Suppressor macrophage treated with lipopolysaccharide for 4 hours (primary cell): ENCODE measurements at places on chromosomes 11 and 22.

GRCh38 chr11:93131709-93132108 lies 66.1 kb downstream of the SLC36A4 start:
- DNase-seq, result peak; percentile 13

DNA sequence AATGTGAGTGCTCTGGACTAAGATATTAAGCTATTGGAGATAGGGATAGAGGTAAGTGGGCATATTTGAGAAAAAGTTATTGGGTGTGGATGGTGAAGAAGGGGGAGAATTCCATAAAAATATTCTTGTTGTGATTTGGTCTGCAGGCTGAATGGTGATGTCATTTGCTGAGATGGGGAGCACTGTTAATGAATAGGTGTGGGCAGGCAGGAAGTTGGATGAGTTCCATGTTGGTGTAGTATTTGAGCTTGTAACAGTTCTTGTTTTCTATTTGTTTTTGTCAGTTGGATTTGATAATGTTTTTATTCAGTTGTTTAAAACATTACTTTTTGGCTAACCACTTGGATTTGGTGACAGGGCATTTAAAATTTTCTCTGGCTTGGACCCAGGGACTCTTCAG lies 168.8 kb downstream of the C11orf87 start:
- no peak for DNase-seq

- DNase-seq, result peak; percentile 53
Observed at GRCh38 chr11:117097389-117098268, 599 bp downstream of the SIK3 start.

- DNase-seq, result no peak
Observed at GRCh38 chr22:37697538-37697835, 639 bp downstream of the TRIOBP start.

DNA sequence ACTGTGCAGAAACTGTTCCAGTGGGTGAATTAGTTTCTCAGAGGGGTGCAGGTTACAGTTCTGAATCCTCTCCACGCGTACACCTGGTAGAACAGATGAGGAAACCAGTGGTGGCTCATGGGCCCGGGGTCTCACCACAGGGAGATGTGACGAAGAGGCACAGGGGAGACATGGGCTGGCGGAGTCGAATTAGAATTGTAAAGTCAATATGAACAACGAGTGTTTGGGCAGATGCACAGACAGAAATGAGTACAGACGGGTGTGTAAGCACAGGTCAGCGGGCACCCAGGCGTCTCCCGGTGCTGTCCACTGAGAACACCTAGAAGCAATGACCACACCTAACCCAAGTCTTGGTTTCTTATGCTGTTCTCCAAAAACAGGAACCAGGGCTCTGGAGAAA lies 41.8 kb downstream of the GNB1L start:
- no peak for DNase-seq

- no peak for DNase-seq
Observed at GRCh38 chr11:80944758-80945157, 1503.9 kb upstream of the TENM4 start.

DNA sequence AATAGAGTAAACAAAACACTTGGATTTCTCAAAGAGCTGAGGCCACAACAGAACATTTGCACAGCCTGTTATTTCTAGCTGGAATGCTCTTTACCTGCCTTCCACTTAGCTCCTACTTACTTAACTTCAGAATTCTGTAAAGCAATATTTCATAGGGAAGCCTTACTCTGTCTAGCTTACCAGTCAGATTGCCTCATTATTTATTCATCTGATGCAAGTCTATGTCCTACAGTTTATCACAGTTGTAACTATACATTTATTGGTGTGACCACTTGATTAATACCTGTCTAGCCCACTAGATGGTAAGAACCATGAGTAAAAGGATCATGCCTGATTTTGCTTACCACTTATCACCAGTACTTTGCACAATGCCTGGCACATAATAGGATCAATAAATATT lies 56.1 kb upstream of the ME3 start:
- no peak for DNase-seq

- DNase-seq, result no peak
Observed at GRCh38 chr11:125078516-125079140, 15.5 kb downstream of the SLC37A2 start.

DNA sequence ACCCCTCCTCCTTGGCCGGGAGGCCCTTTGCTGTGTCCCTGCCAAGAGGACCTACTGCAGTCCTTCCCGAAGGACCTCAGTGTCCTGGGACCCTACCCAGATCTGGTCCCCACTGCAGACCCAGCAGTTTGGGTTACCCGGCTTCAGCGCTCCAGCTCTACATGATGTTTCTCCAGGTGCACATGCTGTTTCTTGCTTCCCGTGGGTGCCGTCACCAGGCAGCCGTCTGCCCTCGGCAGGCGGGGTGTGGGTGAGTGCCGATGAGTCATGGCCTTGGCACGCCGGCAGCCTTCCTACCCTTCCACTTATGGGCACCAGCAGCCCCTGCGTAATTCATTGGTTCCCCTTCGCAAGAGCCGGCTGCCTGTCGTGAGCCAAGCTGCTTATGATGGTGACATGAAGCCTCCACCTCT lies 101.8 kb downstream of the BCR start:
- no peak for DNase-seq

- no peak for DNase-seq
Observed at GRCh38 chr11:34910817-34911216, 5.4 kb downstream of the APIP start.

- DNase-seq, result peak; percentile 49
Observed at GRCh38 chr22:19178065-19178656, 375 bp downstream of the SLC25A1 start.

- DNase-seq, result no peak
Observed at GRCh38 chr22:50261615-50262459, at the start of gene MAPK12. Gene MAPK12 (minus strand): TSS chr22:50261683. CDS start chr22:50261509, 174 bp downstream.

DNA sequence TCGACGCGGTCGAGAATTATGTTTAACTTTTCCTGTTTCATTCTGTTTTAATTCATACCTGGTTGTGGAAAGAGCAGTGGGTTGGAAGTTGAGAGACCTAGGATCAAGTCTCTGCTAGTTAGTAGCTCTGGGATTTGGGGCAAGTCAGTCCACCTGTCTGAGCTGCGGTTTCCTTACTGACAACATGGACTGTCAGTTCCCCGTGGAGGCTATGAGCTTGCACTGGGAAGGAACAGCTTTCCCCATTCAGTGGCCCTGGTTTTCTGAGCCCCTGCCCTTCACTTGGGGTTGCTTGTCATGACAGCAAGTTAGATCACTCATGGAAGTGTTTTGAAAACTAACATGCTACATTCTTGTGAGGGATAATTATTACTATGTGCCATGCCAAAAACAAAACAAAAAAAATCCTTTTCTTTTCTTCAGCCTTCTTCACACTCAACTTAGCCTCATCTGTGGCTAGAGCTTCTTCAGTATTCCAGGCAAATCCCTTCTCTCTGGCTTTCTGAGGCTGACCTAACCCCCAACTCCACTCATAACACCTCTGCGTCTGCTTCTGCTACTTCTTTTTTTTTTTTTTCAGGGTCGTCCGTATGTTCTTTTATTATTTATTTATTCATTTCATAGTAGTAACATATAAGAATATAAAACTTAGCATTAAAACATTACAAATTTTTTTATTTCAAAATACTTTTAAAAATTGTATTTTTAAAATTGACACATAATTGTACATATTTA lies 43.0 kb upstream of the ZBED5 start:
- no peak for DNase-seq

GRCh38 chr22:48359613-48359965 lies 1468.1 kb downstream of the BRD1 start:
- no peak for DNase-seq

DNA sequence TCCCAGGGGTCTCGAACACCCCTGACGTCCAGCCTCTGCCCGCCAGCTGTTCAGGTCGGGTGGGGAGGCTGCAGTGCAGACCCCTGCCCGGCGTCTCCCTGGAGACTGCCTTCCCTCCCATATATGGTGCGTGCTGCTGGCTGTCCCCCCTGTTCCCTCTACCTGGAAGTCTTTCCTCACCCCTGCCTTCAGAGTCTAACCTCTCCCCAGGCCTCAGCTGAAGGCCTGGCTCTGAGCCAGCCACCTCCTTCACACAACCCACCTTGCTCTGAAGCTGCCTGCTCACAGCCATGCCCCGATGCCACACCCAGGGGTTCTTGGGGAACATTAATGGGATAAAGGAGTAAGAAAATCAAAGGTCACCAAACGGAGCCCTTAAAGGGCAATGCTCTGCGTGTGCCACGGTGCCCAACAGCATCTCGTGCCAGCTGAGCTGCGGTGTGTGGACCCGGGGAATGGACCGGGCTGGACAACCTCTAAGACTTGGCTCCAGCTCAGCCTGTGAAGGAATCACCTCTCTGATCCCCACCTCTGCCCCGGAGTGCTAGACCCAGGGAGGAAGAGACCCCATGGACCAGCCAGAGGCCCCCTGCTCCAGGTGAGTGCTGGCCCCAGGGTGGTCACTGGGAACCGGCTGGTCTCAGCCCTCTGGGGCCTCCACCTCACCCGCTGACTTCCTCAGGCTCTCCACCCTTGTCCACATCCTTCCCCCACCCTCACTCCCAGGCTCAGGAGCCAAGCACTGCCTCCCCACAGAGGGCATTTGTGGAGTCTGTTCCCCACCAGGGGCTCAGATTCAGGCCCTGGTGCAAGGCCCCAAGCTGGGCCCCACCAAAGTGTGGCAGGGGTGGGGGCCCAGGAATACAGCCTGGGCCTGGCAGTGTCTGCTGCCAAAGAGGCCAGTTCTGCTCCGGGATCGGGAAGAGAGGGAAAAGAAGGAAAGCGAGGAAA lies at the start of gene NLRP6:
Gene NLRP6, plus strand, starts transcription at position 407 of the 951 bp plus-strand sequence. Its CDS starts 163 bp downstream, at position 570.
- DNase-seq, result no peak

DNA sequence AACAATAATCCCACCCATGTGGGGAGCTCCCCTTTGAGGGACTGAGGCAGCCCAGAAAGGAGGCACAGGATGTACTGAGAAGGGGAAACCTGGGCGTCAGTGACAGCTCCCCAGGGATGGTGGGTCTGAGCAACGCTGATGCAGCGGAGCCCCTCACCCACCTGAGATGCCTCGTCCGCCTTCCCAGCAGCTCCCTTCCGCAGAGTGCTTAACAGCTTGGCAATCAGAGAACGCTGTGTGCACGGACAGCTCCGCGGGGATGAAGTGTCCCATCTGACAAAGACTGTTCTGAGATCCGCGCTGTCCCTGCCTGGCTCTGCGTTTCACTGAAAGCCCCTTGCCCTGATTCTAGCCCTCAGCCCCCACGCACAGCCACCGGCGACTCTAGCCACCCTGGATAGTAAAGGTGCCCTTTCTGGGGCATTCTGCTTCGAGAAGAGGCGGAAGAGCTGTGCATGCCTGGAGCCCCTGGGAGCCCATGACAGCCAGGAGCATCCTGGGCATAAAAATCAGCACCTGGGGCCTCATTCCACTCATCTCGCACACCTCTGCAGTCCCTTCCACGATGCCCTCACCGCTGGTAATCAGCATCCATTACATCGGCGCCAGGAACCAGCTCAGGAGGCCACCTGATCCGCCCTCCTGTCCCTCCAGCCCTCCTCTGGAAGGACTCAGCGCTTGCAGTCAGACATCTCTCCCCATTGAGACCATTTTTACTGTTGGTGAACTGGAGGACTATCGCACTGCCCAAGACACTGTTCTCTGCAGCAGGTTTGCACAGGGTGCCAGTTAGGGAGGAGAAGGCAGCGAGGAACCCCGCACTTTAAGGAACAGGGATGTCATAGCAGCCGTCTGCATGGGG lies 10.7 kb downstream of the KCNJ5 start:
- no peak for DNase-seq

GRCh38 chr11:2328021-2328420 lies 26.2 kb downstream of the TSPAN32 start:
- DNase-seq, result no peak

- DNase-seq, result no peak
Observed at GRCh38 chr11:67604815-67605214, 1.9 kb upstream of the NDUFV1 start.

DNA sequence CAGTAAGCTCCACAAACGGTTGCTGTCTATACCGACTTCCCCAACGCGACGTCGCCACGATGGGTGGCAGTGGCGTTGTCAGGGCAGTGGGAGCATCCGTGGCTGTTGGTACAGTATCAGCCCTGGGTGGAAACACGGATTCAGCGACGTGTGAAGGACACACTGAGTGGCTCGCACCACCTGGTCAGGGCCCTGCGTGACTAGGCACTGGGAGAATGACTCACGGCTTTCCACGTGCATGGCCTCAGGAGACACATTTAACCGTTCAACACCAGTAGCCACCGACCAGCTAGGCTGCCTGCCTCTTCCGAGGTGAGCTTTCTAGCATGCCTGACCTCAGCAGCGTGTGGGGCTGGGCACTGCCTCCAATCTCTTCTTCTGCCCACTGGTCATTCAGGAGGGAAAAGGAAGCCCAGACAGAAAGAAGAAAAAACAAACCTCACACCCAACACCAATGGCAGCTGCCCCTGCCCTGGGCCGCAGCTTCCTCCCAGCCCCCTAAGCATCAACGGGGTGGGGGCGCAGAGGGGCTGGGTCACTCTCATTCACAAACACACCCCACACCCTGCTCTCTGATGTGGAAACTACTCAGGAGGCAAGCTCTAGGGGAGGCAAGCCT lies 59.0 kb downstream of the MYH9 start:
- peak; percentile 22 for DNase-seq

- DNase-seq, result no peak
Observed at GRCh38 chr22:26170795-26171580, 1.7 kb downstream of the SEZ6L start.

DNA sequence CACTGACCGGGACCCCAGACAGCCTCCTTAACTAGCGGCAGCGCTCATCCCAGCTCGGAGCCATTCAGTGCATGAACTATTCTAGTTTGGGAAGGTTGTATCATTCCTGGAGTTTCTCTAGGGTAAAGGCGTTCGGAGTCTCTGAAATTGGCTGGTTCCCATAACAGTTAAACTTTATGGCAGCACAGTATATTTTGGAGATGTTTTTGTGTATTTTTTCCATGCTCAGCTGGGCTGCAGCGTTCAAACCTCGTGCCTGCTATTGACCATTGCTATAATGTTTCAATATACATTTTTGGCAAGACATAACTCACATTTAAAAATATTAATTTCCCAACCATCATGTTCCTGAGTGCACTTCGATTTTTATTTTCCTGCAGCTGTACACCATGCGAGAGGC lies 169.7 kb downstream of the ST3GAL4 start:
- DNase-seq, result no peak

DNA sequence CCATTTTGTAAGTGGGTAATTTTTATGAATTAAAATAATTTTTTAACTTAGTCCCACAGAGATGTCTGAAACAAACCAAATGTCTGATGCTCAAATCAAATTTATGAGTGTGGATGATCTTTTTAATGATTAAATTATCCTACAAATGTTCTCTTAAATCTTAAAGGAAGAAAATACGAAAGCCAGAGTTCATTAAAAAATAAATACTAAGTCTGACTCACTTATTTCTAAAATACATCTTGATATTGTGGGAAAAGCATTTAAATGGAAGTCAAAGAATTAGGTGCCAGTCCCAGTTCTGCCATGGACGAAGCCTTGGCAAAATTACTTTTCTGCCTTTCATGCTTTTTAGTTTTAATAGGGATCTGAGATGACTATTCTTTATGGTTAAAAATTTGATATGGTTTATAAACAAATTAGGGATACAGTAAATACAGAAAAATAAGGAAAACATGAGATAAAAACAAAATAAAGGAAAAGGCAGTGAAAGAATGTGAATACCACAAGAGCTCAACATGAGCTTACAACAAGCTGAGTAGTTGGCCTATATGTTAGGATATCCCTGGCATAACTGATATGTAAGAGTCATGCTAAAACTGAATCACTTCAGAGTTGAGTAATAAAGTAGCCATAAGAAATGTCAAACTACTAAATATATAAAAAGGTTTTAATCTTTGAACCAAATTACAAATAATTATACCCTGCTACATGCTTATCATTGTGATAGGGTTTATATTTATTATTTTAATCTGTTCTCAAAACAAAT lies 9.2 kb downstream of the CCDC34 start:
- DNase-seq, result peak; percentile 9
